ENCODE measurements at places on chromosomes 16 and 17.

DNA sequence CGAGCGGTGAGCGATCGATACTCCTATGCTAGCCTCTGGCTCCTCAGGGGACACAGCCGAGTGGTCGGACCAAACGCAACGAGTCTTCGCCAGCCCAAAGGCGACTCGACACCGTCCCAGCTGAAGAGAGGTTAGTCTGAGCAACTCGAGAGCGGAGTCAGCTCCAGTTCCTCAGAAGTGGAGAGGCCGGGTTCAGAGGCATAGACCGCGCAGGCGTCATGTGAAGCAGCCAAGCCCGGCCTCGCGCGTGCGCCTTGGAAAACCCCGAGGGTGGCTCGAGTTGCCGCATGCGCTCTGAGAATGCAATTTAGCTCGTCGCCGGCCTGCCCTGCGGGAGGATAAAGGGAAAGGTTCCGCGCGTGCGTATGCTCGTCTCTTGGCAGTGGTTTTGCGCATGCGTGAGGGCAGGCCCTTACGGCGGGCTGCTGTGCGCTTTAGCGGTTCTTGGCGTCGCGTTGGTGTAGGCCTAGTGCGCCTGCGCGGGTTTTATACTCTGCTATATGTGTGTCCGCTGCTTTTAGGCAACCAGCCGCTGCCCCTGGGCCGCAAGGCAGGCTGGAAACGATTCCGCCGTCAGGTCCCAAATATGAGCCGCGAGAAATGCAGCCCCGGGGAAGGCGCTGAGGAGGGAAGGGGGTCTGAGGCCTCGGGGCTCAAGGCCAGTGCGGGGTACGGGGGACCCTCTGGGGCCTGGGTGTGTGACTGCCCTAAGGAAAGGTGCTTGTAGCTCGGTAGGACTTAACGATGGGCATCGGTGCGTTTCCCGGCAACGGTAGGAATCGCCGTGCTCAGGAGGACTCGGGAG, at the start of gene KDM8:
Gene KDM8, plus strand, starts transcription at position 20 of the 805 bp plus-strand sequence. CDS start 6,598 bp downstream, outside the sequence.
- peak; percentile 99 for DNase-seq

DNA sequence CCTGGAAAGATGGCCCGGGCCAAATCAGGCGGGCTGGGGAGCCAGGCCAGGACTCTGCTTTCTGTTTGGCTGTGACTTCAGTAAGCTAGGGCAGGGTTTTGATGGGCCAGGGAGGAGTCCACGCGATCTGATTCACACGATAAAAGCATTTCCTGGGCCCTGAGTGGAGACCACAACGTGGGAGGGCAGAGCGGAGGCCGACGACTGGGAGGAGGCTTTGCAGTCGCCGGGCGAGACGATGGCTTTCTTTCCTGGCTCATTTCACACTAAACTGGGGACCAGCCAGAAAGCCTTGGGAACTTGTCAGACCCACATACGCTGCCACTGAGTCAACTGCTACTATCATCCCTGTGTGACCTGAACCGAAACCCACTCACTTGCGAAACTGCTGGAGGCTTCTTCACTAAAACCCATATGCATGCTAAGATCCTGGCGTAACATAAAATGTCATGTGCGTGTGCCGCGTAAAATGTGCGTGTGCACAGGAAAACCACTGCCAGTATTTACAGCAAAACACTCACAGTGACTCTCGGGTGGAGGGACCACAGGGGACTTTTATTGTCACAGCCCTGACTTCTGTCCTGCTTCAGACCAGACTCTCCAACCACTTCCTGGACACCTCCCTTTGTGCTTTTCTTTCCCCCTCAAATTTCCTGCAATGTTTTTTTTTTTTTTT, 14.2 kb upstream of the RHBDF2 start:
- no peak for DNase-seq

DNA sequence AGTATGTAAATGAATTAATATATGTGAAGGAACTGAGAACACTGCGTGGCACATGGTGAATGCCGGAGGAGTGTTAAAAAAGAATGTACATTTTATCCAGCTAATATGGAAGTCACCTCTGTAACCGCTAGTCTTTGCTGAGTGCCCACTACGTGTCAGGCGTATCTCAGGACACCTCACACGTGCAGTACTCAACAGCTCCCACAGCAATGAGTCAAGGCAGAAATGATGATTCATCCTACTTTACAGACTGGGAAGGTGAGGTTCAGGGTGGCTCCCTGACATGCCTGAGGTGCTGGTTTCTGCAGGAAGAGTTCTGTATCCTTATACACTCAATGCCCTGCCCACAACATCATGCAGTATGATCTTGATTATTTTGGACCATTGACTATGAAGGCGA, 487.0 kb downstream of the HAPSTR1 start:
- no peak for DNase-seq

- no peak for DNase-seq
Measured at GRCh38 chr17:8109661-8110455, 8.5 kb downstream of the ALOXE3 start.

DNA sequence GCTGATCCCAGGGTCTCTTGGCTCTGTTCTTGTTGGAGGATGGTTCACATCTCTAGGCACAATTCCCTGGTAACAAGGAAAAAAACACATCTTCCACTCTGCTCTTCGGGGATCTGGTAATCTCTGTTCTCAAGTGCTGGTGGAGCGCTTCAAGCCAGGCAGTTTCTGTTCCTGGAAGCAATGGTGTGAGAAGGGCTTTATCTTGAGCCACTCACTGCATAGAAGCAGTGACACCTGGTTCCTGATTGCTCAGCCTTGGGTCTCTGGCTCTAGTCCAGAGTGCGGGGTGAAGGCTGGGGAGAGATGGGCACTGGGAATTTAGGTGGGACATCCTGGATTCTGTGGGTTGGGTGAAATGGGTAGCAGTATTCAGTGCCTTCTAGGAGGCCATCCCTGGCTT, 14.1 kb downstream of the AKAP1 start:
- no peak for DNase-seq

DNA sequence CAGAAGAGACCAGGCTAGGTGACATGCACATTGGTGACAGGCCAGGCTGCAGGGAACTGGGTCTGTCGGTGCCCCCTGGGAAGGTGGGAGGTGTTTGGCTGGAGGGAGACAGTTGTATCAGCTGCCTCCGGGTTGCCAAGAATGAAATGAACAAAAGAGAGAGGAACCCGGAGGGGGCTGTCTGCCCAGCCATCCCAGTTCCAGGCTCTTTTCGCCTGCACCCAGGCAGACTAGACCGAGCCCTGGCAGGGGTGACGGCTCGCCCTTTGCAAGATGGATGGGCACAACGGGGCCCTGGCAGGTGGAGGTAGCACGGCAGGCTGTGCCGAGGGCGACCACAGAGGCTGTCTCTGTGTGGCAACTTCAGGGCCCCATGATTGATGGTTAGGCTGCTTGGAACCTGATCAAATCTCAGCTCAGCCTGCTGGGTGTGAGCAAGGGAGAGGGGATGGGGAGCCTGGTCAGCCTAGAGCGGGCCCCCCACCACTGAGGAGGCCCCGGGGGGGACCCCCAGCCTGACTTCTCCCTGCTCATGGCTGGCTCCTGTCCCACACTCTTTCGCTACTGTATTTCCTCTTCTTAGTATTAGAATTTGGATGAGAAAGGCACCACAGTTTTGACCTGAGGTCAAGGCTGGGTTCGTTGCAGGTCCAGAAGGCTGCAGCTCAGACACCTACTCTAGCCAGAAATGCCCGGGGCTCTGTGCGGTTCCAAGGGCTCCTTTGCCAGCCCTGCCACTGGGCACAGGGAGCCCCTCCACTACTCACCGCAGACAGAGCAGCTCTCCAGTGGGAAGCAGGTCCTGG, 118.9 kb upstream of the CHMP6 start:
- DNase-seq: no peak

DNA sequence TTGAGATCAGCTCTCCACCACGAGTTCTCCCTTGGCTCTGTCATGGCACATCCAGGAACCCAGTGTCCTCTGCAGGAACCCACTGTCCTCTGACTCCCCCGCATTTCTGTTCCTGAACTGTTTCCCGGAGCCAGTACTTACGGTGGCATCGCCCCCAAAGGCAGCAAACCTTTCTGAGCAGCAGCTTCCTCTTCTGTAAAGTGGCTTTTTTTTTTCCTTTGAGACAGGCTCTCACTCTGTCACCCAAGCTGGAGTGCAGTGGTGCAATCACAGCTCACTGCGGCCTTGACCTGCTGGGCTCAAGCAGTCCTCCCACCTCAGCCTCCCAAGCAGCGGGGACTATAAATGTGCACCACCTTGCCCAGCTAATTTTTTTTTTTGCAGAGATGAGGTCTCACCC, 32.2 kb downstream of the NAGPA start:
- no peak for DNase-seq

GRCh38 chr17:50620237-50620636, 14.4 kb upstream of the ABCC3 start:
- DNase-seq: no peak

DNA sequence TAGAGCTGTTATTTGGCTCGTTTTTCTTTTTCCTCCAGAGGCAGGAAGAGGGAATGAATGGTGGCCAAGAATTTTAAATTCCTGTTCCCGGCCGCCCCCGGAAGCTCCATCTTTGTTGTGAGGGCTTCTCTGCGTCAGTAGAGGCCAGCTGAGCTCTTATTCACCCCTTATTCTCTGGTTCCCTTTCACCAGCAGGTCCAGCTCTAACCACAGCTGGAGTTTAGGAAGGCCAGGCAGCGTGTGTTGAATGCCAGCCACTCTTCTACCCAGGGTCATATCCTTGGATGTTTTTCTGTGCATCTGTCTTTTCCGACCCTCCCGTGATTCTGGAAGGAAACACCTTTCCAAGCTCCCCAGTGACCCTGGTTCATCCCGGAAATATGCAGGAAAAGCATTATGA, 570.5 kb downstream of the WWOX start:
- no peak for DNase-seq

DNA sequence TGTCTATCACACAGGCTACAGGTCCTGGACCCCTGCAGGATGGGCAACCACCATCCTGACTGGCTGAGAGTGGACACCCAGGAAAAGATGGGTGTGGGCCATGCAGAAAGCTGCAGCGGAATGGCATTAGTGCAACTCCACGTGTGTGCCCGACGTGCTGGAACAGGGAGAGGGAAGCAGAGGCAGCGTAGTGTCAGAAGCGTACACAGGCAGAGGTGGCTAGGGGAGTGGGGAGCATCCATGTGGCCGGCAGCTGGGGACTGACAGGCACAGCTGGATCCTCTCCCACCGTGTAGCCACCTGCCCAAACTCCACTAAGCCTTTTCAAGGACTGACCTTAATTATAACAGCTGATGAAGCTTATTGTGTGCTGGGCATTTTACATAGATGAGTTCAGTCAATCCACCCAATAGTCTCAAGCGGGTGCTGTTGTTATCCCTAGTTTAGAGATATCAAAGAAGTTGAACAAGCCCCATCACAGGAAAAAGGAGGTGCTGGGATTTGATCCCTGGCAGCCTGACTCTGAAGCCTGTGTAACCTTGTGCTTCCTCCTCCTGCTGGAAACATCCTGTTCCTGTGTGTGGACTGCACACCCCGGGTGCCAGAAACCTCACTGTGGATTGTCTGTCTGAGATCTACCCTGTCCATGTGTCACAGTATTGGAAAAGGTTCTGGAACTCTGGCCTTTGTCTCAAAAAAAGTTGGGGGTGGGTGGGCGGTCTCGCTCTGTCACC, 114.0 kb downstream of the PRKCA start:
- no peak for DNase-seq

GRCh38 chr16:19963301-19963700, 78.7 kb upstream of the GPRC5B start:
- no peak for DNase-seq

- DNase-seq: no peak
Measured at GRCh38 chr17:65055708-65056638, 567 bp downstream of the GNA13 start.

DNA sequence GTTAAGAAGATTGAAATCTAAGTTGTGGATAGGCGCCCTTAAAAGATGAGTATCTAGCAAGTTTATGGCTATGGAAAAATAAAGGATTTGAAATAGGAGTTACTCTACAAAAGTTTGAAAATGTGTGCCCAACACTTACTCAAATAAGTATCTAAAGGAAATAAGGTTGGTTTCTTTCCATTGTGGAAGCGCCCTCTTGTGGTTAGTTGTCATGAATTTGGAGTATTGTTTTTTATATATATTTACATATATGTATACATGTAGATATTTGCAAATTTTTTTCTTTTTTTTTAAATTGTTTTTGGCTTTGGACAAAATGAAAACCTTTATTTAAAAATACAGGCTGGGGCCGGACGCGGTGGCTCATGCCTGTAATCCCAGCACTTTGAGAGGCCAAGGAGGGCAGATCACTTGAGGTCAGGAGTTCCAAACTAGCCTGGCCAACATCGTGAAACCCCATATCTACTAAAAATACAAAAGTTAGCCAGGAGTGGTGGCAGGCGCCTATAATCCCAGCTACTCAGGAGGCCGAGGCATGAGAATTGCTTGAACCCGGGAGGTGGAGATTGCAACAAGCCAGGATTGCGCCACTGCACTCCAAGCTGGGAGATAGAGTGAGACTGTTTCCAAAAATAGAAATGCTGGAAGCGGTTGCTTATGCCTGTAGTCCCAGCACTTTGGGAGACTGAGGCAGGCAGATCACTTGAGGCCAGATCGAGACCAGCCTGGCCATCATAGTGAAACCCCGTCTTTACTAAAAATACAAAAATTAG, 24.0 kb upstream of the VPS4A start:
- peak; percentile 58 for DNase-seq

DNA sequence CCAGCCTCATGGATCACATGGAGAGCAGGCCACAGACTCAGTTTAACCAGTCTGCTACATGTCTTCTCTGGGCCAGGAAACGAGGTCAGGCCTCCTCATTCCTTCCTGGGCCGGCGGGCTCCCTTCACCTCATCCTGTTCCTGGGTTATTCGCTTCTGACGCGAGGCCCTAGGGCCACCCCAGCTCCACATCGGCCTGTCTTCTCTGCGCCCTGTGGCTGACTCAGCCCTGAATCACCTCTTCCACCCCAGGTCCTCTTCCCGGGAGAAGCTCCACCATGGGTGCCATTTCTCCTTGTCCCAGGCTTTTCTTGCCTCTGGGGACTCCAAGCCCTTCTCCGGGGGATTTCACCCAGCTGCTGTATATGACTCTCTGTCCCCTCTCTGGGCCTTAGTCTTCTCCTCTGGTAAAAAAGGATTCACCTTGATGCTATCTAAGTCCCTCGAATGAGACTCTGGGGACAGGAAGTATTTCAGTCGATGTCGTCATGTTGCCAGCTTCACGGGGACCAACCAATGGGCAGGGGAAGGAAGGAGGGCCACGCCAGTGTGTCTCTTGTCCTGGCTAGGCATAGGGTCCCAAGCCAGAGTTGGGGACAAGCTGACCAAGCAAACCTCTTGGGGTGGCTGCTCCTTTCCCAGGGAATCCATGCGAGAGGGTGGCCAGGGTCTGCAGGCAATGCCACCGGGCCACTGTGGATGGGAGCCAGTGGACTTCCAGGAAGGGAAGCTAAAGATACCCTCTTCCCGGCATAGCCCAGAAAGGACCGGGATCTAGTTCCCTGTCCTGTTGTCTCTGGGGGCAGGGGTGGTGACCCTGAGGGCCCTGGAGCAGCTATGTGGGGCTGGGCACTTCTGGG, 58.7 kb downstream of the SOCS3 start:
- DNase-seq: no peak

GRCh38 chr17:27381007-27381501, 75.2 kb upstream of the KSR1 start:
- DNase-seq: no peak

DNA sequence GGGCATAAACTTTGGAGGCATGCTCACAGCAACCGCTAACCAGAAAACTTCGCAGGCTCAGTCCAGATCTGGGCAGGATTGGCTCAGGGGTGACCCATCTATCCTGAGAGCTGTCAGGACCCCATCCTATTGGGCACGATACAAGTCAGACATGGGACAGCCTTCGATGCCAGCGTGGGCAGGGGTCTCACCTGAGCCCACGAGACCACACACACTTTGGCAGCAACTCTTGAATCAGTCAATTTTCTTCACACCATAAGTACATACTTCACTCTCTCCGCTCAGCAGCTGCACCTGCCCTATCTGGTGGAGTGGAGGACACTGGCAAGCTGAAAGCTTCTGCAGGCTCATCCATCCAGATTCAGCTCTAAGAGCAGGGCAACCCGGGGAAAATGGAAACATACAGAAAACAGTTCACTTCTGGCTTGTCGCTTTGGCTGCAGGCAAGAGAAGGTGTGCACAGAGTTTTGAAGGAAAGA, 48.3 kb downstream of the ZFHX3 start:
- no peak for DNase-seq
